ENCODE measurements at places on chromosomes 11 and 22.

- no peak for DNase-seq
These were observed 15.6 kb upstream of the MFRP start for GRCh38 chr11:119361941-119362725.

- no peak for DNase-seq
These were observed 17.9 kb upstream of the HTR3A start for GRCh38 chr11:113956986-113957385.

- no peak for DNase-seq
These were observed 52.1 kb downstream of the MYH9 start for GRCh38 chr22:36335621-36336020.

- peak; percentile 47 for DNase-seq
These were observed 40.4 kb downstream of the BBOX1 start for GRCh38 chr11:27081056-27081455.

GRCh38 chr11:44988981-44989635 lies 38.4 kb upstream of the TP53I11 start:
- DNase-seq = no peak

DNA sequence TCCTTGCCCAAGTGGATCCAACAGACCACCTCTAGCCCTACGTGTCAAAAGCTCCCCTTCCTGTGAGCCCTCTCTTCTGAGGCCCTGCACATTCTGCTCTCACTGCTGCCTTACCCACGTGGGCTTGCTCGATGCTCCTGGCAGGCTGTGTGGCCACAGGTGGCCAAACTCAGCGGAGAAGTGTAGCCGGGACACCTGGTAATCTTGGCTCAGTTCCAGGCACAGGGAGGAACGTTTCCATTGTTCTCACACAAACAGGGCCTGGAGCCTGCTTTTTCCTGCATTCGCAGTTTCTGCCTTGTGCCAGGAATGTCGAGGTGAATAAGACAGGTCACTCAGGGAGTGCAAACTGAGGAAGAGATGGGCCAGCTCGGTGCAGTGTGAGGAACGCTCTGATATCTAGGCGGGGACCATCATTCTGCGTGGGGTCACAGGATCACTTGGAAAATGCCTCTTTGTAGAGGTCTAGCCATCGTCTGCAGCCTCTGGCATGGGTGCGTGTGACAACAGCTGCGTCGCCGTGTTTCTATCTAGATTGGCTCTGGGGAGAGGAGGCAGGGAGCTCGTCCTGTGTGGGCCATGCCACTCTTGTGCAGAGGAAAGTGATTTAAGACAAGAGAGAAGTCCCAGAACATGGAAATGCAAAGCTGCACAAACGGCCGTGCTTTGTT lies 127.6 kb upstream of the PARVA start:
- DNase-seq = peak; percentile 69

Measured in fibroblast of pulmonary artery (primary cell).